ENCODE measurements at places on chromosomes 1 and 21. TPM values are rescaled to one million over a fixed set of nuclear protein-coding genes. Genes with fewer than 3 reads are reported as not detected.

- no peak for DNase-seq
Observed at GRCh38 chr1:218775501-218776021, 398.1 kb upstream of the LYPLAL1 start.

DNA sequence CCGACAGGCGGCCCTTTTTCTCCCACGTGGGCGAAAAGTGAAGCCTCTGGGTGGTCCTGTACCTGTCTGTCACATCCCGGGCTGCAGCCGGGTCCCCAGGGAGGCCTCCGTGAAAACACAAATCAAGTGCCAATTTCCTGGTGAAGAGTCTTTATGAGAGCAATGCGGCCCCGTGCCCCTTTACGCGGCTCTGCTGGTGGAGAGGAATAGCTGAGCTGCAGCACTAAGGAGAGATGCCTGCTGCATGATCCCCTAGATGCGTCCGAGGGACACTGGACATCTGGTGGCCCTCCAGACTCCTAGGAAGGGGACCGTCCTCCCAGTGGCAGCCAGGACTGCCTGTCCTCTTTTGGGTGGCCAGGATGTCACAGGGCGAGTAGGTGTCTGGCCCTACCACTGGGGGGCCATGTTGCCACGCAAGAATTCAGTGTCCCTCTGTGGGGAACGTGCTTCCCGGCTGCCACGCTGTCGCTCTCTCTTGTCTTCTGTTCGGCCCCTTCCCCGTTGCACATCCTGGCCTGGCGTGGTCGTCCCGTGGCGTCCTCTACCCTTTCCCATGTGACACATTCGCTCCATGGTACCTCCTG is 38.7 kb downstream of the COL18A1 start:
- DNase-seq, result no peak

DNA sequence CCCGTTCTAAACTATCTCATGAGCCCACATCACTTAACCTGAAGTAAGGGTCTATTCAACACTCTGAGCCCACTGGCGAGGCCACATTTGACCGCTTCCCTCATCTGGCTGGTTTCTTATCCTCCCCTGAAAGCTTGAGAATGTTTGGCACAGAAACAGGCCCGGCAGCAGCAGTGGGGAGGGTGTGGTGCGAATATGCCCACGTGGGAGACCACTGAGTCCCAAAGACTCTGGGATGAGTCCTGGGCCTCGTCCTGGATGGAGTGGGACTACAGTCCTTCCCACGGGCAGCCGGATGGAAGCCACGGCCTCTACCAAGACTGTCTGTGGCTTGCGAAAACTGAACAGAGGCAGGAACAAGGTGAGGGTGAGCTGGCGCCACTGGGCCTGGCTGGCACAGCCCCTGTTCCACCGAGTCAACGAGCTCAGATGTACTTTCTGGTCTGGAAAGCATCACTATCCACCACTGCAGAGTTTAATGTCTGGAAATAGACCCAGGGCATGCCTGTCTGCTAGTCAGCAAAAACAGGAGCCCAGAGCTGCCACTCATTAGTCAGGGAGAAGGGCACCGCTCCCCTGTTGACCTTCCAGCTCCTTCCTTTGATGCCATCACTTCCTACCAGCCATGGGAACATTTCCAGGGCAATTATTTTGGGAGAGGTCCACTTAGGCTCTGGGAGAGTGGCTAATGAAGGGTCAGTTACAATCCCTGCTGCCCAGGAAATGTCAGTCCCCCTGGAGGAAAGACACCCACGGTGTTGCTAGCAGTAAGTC is 386.6 kb downstream of the MATN1 start:
- no peak for DNase-seq

DNA sequence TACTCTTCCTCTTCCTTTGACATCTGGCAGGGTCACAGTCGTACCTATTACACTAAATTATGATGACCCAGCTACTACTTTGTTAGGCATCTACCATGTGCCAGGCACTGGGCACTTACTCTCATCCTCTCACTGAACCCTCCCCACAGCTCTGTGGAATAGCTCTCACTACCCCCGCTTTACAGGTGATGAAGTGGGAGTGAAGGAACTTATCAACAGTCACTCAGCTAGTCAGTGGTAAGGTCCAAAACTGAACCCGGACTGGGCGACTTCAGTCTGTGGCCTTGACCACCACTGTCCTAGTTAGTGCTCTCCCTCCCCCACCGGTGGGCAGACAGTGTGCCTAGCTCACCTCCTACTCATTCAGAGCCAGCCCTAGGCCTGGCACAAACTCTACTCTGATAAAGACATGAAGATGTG is 12.3 kb downstream of the ADGRB2 start:
- no peak for DNase-seq

GRCh38 chr1:29271724-29272123 is 35.4 kb downstream of the PTPRU start:
- DNase-seq, result no peak

- no peak for DNase-seq
Observed at GRCh38 chr1:229819091-229819490, 193.0 kb downstream of the URB2 start.

DNA sequence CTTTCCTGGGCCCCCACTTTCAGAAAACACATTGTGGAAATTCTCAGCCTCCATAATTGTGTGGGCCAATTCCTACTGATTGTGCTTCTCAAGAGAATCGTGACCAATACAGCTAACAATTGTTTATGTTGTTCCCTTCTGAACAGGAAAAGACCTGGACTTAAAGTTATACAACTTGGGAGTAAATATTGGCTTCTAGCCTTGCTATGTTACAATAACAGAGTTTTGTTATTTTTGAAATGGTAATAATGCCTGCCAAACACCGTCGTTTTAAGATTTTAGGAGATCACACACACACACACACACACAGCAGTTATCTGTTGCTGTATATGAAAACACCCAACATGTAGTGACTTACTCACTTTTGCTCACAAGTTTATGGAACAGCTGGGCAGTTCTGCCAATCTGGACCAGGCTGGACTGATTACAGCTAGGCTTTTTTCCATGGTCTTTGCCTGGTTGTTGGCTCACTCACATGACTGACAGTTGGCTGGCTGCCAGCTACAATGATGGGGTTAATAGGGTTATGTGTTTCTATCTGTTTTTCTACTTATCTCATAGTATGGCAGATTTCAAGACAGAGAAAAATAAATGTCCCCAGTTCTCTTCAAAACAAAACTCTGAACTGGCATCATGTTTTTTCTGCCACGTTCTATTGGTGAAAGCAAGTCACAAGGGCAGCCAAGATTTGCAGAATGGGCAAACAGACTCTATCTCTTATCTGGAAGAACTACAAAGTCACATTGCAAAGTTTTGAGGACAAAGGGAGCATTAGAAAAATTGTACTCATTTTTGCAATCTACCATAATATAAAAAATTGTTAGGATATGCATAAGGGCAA is 447.5 kb downstream of the NEGR1 start:
- DNase-seq, result no peak

DNA sequence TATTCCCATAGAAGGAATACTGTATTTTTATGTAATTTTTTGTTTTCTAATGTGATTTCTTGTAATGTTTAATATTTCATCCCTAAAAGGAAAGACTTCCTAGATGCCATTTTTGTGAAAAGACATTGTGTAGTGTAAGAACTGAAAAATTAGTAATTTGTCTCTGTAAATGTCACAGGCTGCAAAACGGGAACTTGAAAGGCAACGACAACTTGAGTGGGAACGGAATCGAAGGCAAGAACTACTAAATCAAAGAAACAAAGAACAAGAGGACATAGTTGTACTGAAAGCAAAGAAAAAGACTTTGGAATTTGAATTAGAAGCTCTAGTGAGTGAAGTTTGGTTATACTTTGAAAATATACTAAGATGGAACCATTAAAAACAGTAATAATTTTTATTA is 132.2 kb downstream of the ITSN1 start:
- no peak for DNase-seq

DNA sequence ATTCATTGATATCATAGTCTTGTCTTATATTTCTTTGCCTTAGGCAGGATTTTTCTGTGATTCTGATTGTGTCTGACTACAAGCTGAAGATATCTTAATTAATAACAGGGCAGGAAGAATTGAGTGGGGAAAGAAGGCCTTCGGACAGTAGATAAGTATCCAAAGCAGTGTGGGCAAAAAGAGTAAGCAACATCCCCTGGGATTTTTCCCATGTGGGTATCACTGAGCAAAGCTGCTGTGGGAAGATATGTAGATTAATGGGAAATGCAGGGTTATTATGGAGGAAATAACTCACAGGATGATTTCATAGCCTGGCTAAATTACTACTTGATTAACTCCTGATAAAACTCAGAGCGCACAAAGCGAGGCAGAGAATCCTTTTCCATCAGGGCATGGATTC is 55.7 kb downstream of the RGS5 start:
- no peak for DNase-seq

GRCh38 chr21:38950435-38951094 is 144.8 kb downstream of the ETS2 start:
- DNase-seq, result no peak

- DNase-seq, result no peak
Observed at GRCh38 chr21:28687586-28687985, 305.1 kb downstream of the LTN1 start.

DNA sequence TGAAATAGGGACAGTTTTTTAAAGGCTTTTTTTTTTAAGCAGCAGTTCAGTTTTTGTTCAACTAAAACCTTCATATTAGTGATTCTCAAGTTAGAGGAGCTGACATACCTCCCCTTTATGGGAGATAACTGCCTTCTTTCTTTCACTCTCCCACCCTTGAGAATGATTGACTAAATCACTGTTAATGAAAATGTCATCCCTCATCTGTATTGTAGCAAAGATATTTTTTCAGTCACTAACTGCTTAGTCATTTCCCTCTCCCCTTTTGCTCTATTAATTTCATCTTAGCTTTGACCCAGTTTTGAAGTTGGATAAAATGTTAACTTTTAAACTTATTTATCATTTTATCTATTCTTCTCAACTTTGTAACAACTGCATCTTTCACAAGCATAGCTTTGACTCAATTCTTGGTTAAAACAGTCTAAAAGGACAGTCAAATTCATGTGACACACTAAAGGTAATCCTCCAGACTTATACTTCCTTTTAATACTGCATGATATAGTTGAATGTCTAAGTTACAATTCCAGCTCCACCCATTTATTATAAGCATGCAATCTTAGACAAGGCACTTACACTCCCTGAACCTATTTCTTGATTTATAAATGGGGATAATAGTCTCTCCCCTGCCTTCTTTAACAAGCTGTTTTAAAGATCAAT is 17.1 kb downstream of the CAPZA1 start:
- no peak for DNase-seq

- no peak for DNase-seq
Observed at GRCh38 chr1:38829368-38829767, 30.2 kb downstream of the RRAGC start.

GRCh38 chr1:166165661-166166328 is 1.0 kb downstream of the FAM78B start:
- DNase-seq, result peak; percentile 18

DNA sequence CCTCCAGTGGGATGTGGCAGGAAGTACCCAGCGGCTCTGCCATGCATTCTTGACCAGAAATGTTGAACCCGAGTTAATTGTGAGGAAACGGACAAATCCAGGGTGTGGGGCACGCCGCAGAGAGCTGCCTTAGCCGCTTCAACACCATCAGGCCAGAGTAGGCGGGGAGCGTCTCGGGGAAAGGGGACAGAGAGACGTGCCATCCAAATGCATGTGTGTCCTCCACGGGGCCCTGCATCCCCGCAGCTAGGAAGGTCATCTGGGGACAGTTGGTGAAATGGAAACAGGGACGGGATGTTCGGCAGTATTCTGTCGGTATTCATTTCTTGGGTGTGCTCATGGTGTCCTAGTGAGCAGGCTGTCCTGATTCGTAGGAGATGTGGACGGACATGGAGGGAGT is 59.1 kb upstream of the TRAPPC10 start:
- no peak for DNase-seq

GRCh38 chr1:64721135-64721534 is 23.7 kb upstream of the RAVER2 start:
- DNase-seq, result no peak

- DNase-seq, result peak; percentile 2
Observed at GRCh38 chr1:53547231-53547790, 88.1 kb downstream of the DMRTB1 start.

DNA sequence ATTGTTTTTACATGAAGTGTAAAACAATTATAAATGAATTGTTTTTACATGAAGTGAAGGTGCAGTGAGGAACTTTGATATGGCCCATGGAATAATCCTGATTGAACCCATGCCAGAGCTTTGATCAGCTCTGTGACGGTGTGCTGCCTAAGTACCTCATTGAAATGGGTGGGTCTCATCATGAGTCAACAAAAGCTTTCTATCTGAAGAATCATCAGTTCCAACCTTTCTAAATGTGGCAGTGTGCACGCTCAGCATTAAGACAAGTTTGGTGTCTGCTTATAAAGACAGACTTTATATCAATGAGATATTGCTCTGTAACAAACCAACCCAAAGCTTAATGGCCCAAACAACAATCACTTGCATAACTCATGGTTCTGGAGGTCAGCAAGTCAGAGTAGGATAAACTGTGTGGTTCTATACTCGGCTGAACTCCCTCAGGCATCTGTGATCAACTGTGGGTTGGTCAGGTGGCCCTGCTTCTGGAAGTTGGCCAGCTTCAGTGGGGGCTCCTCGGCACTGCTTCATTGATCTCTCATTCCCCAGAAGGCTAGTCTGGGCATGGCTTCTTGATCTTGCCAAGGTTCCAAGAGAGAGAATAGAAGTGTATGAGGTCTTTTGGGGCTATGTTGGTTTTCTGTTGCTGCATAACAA is 258.0 kb downstream of the LTN1 start:
- no peak for DNase-seq

GRCh38 chr1:51131185-51131584 is 29.2 kb downstream of the C1orf185 start:
- no peak for DNase-seq

- no peak for DNase-seq
Observed at GRCh38 chr1:229230140-229230892, 40.6 kb upstream of the RAB4A start.

GRCh38 chr1:19074902-19075721 is 118.6 kb upstream of the IFFO2 start:
- DNase-seq, result no peak

The C1QA gene
- total RNA-seq, result not detected

The TNFRSF18 gene
- 37.5 TPM for total RNA-seq

The ECM1 gene
- total RNA-seq, result 1.7 TPM

The OPN3 gene
- total RNA-seq, result 32.1 TPM

The OR10Z1 gene
- total RNA-seq, result not detected

The LRRC39 gene
- total RNA-seq, result 0.71 TPM

The AKNAD1 gene
- not detected for total RNA-seq

The RHD gene
- not detected for total RNA-seq

Measured in activated B cell treated with CpG ODN at 0.5 μM for 24 hours (primary cell).